ENCODE measurements at places on chromosomes 5 and 9.

DNA sequence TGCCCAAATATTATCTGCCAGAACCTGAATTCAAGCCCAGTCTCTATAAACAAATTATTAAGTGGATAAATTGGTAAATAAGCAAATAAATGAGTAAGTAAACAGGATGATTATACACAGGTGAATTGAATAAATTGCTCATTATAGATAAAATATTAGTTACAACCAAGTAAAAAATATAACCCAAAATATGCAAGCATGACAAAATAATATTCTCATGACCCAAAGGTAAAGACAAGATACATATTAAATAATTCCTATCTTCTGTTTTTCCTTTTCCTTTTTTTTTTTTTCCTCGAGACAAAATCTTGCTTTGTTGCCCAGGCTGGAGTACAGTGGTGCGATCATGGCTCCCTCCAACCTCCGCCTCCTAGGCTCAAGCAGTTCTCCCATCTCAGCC is 21.2 kb upstream of the FSD1L start:
- no peak for DNase-seq

- DNase-seq, result no peak
Measured at GRCh38 chr9:127637322-127637847, 25.3 kb downstream of the STXBP1 start.

DNA sequence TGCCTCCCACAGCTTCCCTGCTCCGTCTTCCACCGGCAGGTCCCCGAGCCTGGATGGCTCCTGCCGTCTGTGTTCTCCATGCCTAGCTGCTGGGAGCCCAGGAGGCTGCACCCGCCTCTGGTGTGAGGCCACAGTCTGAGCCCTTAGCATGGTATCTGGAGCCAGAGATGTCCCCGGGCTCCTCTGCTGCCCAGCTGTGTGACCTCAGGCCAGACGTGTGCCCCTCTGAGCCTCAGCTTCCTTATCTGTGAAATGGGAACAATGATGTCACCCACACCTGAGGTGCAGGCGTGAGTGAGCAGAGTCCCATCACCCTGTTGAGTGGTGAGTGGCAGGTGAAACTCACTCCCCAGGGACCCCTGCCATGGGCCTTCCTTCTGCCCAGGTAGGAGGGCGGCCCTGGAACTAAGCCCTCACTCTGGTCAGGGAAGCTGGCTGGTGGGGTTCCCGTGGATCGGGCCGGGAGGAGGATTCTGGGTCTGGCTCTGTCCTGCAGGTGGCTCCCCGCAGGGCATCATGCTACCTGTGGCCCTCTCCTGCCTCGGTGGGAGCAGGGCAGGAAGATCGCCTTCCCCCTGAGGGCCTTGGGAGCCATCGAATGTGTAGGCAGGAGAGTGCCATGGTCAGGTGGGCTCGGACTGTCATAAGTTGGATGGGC is 239.0 kb downstream of the PBX3 start:
- no peak for DNase-seq

DNA sequence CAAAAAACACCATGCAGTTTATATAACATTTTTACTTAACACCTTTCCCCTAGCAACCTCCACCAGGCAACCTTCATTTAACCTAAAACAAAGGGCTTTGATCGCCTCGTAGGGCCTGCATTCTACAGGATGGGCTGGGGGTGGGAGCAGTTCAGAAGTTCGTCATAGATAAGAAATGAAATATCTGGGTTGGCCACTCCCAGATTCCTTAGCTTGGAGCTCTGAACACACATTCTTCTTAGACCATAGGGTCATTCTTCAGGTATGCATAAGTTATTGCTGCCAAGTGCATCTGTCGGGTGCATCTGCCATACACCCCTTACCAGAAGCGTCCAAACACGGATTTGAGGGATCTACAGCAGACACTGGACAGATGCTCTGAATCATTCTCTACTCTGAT is 4.3 kb upstream of the SLC22A5 start:
- DNase-seq, result no peak

- DNase-seq, result no peak
Measured at GRCh38 chr5:122858451-122858850, 13.0 kb downstream of the SNX24 start.

DNA sequence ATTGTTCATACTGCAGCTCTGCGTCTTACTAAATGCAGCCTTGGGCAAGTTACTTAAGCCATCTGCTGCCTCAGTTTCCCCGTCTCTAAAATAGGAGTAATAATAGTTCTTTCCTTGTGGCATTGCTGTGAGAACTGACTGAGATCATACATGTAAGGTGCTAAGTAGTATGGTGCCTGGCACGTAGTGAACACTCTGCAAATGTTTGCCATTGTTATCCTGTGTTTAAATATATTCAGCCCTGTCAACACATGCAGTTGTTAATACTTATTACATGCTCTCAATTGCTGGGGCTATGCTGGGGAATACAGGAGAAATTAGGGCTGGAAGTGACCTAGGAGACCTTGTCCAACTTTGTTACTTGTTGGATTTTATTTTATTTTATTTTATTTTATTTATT is 105.2 kb upstream of the RAI14 start:
- no peak for DNase-seq

GRCh38 chr5:152514827-152515397 is 109.8 kb upstream of the NMUR2 start:
- no peak for DNase-seq

DNA sequence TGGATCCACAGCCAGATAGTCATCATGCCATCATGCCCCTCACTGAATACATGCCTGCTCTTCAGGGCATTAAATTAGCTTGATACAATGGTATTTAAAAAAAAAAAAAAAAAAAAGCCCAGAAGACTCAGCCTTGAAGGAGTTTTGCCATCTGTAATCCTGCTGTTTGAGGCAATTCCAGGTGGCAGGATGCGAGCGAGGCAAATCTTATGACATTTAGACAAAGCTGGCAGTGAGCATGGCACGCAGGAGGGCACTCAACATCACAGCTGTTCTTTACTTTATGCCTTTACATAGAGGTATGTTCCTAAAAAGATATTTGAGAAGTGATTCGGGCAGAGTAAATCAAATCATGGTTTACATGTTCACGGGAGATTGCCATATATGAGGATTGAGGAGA is 692.0 kb upstream of the DMAC1 start:
- no peak for DNase-seq

- no peak for DNase-seq
Measured at GRCh38 chr5:40985501-40985900, 76.2 kb downstream of the C7 start.

GRCh38 chr5:125316391-125316790 is 570.0 kb upstream of the ZNF608 start:
- no peak for DNase-seq

DNA sequence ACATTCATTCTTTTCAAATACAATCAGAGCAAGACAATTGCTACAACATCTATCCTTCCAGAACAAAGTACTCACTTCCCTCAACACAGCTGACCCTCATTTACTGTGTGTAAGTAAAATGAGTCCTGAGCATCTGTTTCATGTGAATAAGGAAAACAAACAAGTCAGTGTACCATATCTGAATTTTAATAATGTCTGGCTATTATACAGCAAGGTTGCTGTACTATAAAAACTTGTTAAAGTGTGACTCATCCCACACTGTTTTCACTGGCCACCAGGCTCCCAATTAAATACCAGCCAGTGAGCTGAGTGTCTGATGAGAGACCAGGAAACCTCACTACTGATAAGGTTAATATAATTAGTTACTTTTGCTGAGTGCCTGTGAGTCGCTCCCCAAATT is 339.8 kb downstream of the AGTPBP1 start:
- DNase-seq, result no peak

GRCh38 chr9:123342247-123342646 is 13.8 kb upstream of the CRB2 start:
- no peak for DNase-seq

DNA sequence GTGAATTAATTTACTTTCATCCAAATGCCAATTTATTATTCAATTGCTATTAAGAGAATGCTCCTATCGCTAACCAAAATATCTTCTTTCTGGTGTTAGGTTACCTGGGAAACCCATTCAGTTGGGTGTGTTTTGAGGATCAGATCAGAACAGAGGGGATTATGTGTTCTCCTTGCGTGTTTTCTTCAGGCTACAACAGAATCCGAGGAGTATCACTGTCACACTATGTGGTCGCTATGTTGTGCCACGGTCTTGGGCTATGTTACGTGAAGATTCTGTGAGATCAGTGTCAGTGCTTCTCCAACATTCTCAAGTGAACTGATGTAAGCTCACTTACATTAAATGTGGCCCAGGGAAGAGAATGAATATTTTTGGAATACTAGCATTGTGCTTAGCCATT is 39.0 kb downstream of the ADCY2 start:
- no peak for DNase-seq

GRCh38 chr9:114880291-114880745 is 50.1 kb downstream of the TNFSF8 start:
- DNase-seq, result no peak

DNA sequence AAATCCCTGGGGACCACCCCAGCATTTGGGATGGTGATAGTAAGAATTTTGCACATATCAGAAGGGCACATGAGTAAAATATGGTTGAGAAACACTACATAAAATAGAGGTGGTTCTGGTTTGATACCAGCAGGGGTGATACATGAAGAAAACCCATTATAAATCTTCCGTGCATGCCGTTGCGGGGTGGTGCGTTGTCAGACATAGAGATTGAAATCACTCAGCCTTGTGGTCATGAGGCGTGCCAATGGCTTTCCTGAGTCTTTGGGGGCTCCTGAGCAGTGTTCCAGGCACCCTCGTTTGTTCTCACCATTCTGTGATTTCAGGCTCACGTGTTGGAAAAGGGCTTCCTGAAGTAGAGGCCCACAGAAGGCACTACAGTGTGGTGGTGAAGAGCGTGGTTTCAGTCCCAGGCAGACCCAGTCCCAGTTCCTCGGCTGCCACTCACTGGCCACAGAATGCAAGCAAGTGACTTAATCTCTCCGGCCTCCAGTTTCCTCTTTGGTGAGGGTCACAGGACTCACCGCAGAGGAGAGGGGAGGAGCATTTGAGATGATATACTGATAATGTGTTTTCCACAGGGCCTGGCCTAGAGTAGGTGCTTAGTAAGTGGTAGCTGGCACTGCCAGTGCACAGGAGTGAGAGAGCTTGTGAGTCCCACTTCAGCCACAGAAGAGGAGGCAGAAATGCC is 20.5 kb upstream of the GLRX start:
- peak; percentile 58 for DNase-seq

- no peak for DNase-seq
Measured at GRCh38 chr5:97923997-97924396, 741.0 kb upstream of the RIOK2 start.

- DNase-seq, result no peak
Measured at GRCh38 chr5:172611913-172612312, 29.1 kb upstream of the NEURL1B start.

DNA sequence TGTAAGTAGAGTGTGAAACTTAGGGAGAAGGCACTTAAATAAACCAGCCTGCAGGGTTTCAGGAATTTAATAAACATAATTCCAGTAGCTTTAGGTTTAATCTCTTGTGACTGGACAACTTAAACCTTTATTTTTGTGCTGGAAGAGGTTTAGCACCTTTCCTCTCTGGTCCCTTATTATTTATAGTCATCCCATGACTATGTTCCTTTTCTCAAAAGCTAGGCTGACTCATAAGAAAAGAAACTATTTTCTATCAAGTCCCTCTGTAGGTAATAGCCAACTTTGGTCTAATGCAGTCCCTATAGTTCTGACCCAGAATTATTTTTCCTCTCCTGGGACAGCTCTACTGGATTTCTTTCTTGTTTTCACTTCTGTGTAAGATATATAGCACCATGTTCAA is 588.9 kb downstream of the NR2F1-AS1 start:
- DNase-seq, result no peak

DNA sequence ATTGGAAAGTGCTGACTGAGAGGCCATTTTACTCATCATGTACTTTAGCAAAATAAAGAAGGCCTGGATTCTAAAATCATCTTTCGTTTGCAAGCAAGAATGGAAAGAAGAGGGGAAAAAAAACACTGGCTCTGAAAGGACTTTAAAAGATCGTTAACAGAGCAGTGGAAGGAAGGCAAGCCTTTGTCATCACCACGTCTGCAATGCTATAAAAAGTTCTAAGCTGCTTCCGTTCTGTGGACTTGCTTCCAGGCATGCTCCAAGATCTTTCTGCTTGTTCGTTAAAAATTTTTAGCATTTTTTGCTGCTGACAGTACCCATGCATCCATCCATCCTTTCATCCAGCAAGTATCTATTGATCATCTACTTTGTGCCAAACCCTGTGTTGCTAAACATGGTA is 226.5 kb downstream of the GABBR2 start:
- no peak for DNase-seq

GRCh38 chr5:31581498-31582099 is 49.5 kb downstream of the C5orf22 start:
- no peak for DNase-seq

DNA sequence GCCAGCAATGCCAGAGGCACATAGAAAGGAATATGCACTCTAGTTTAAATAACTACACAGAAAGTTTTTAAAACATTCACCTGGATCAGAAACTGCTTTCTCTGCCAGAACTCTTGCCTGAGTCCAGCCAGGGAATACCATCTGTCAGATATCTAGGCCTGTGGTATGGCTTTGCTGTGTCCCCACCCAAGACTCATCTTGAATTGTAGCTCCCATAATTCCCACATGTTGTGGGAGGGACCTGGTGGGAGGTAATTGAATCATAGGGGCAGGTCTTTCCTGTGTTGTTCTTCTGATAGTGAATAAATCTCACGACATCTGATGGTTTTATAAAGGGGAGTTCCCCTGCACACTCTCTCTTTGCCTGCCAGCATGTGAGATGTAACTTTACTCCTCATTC is 41.5 kb upstream of the KCNV2 start:
- no peak for DNase-seq

GRCh38 chr5:151345808-151346478 is 1.4 kb downstream of the SLC36A2 start:
- DNase-seq, result no peak

DNA sequence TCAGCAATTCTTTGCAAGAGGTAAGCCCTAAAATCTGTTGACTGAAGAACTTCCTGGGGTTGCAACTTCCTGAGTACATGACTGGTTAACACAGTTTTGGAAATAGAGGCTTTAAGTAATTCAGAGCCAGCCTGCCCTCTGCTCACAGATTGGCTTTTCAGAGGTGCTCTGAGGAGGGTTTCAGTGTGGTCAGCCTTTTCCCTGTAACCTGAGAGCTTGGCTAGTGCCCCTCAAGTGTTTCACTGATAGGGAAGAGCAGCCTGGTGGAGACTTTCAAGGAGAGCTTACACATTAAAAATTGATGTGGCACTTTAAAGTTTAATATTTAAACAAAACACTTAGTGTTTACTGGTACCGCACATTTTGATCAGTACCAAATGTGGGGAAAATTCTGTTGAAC is 56.7 kb upstream of the FOXB2 start:
- no peak for DNase-seq

Measured in stimulated activated CD4-positive, alpha-beta T cell treated with anti-CD3 and anti-CD28 coated beads, Interleukin-2, amount 100 ng/mL, for 24 hours (primary cell).